Aorta (tissue), 5 donors: ENCODE measurements at places on chromosomes 1 and 21. TPM values are rescaled to one million over a fixed set of nuclear protein-coding genes. Genes with fewer than 3 reads are reported as not detected.

GPR37L1 gene
- not detected for total RNA-seq

FOXD2 gene
- total RNA-seq: 2.7 TPM

TMPRSS15 gene
- total RNA-seq: not detected

AKR7A3 gene
- total RNA-seq: 1.6 TPM

DNA sequence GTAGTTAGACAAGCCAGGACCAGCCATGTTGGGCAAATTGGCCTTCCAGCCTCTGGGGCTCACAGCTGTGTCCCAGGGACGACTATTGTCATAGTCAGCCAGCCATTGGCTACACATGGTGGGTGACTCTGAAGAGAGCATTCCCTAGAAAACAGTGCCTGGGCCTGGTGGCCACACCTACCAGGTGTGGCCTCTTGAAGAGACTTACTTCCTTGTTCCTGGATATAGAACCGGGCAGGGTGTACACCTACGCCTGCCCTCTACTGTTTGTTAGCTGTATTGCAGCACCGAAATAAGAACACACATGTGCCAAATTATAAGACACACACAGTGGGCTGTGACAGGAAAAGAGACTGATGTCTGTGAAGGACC is 134.6 kb upstream of the ARHGEF16 start:
- no peak for DNase-seq

DNA sequence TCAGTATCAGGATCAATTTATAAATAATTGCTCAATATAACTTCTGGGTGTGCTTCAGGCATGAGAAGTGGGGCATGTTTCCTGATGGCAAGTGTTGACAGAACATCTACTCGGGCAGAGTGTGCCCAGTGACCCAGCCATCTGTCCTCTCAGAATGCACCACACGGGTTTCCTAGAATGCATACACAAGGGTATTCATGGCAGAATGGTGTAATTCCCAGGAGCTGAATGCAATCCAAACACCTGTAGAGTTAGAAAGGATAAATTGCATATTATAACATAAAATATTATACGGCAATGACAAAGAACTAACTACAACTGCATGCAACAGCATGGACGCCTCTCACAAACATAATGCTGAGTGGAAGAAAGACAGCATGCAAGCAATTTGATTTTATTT is 391.9 kb downstream of the SIPA1L2 start:
- no peak for DNase-seq

- no peak for DNase-seq
Observed at GRCh38 chr21:34988625-34989024, 60.5 kb downstream of the RUNX1 start.

- DNase-seq: peak; percentile 39
Observed at GRCh38 chr1:228321435-228321834, 85.2 kb downstream of the TRIM11 start.

- no peak for DNase-seq
Observed at GRCh38 chr1:231584117-231584516, 42.5 kb upstream of the DISC1 start.

DNA sequence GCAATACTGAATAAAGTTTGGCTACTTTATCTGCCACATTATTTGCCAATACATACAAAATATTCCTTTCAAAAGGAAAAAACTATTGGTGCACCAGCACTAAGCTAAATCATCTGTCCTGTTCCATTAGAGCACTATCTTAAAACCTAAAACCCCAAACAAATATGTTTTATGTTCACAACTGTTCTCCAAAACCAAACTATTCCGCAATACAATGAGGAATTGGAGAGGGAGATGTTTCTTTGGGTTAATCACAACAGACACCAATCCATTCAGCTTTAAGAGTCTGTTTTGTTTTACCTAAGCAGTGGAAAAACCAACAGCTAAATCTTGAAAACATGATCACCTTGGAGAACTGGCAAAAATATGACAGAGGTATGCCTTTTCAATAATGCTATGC is 85.1 kb downstream of the ZNF644 start:
- DNase-seq: no peak

DNA sequence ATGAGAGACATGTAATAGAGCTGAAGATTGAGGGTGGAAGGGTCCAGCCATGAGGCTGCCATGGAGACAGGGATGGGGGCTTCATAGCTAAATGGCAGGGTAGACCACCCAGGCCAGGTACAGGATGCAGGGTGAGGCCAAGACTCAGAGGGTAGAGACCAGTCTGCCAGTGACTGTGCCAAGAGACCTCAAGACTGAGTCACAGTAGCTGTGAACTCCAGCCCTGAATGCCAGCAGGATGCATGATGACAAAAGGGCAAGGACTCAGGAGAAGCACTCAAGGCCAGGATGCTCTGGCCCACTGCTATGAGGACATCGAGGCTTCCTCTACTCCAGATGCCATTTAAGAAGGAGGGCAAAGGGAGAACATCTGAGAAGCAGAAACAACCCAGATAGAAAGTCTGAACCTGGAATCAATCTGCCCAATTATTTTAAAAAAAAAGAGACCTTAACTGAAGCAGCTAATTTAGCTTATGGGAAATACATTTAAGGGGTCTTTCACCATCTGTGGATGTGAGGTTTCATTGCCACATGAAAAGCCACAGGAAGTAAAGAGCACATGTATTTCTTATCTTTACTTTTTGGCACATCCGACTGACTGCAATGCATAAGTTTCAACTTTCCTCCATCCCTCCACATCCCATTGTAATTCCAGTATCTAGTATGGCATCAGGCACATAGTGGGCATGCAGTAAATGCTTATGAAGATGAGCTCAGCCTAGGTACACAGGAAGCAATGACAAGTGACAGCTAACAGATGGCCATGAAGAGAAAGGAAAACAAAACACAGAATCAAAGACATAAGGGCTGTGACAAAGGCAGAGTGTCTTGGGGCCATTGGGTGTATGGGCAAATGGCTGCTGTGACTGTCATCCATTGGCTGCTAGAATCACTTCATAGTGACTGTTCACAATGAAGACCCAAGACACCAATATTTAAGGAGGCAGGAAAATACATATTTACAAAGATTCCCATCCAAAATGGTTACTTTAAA is 40.2 kb downstream of the SUSD4 start:
- no peak for DNase-seq

- no peak for DNase-seq
Observed at GRCh38 chr1:115412286-115412685, 74.2 kb upstream of the NGF start.

DNA sequence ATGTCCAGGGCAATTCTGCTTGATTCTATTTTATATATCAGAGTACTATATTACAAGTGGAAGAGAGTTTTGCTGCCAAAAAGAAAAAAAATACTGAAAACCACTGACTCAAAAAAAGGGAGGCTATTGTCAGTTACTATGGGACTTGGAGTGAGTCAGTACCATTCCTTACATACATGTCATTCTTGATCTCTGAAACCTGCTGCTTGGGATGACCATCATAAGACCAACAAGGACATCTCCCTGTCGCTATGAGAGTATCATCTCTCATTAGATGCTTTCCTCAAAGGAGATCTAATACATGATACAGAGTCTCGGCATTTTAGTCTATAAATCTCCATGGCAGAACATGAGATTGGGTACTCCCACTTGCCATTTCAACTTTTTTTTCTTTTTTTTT is 11.8 kb upstream of the INPP5B start:
- DNase-seq: no peak

DNA sequence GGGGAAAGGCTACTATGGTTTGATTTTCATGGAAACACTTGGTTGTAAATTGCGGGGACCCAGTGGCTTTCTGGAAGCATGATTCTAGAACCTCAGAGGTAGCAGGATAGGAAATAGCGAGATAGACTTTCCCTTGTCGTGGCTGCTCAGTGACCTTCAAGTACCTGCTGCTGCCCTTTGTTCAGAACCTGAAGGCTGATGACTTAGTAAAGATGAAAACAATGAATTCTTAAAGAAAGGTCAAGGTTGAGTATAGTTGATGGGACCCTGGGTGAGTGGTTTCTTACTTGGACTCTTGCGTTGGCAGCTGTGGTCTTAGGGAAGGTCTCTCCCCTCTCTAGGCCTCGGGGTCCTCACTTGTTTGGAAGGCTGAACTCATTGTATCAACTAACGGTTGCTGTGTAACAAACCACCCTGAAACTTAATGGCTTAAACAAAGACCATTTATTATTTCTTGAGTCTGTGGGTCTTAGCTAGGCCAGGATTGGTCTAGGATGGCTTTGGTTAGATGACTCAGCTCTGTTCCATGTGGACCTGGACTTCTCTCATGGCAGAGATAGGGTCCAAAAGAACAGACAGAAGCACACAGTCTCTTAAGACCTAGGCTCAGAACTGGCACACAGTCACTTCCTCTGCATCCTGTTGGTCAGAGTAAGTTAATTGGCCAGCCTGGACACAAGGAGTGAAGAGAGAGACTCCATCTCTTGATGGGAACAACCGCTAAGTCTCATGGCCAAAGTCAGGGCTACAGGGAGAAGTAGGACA is 89.2 kb upstream of the SELENON start:
- no peak for DNase-seq

DNA sequence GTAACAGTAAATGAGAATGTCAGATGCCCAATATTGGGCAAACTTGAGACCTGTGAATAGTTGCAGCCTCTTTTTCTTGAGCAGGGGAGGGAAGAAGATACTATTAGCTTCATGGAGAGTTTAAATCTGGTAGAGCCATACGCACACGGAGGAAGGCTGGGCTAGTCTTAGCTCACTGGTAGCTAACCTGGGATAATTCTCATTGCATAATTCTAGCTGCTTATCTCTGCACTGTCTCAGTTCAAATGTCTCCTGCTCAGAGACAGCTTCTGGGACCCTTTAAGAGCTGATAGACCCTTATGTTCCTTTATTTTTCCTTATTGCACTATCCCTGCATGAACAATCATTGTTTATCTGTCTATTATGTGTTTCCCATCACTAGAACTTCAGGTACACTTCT is 8.4 kb downstream of the C1orf87 start:
- DNase-seq: no peak

DNA sequence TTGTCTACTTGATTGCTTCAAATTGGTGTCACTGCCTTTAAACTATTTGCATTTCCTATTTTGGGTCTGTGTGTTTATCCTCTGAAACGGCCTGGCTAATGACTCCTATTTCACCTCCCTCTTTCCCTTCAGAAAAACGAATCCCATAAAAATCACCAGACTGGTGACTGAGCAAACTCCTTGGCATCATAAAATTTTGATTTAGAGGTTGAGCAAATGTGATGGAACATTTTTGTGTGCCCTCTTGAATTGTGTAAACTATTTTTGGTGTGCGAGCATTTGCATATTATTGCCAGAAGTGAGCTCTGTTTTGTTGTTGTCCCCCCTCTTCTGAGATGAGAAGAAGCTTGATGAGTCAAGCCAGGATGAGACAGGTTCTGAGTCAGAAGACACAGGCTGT is 316.1 kb downstream of the AJAP1 start:
- no peak for DNase-seq

GRCh38 chr1:246281639-246282038 is 225.4 kb downstream of the SMYD3 start:
- DNase-seq: no peak

DNA sequence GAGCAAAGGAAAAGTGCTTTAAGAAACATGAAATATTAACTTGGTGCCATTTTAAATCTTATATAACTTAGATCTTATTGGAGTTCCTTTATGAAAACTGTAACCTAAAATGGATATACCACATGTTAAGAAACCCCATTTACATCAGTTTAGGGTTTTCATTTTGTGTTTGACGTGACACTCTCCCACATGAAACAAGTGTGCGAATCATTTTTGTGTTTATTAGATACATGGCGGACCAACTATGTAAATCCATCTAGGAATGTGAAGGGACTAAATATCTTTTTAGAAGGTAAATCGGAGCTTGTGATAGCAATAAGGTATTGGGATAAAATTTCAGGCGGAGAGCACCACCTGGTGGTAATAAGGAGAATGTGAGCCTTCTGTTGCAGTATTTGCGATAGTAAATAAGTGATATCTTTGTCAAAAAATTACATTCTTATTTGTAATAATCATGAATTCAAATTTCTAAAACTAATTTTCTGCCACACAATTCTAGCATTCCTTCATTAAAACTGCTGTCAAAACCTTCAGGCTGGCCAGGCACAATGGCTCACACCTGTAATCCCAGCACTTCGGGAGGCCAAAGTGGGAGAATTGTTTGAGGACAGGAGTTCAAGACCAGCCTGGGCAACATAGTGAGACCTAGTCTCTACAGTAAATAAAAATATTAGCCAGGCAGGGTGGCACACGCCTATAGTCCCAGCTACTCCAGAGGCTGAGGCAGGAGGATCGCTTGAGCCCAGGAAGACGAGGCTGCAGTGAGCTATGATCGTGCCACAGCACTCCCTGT is 31.3 kb downstream of the SMAP2 start:
- no peak for DNase-seq

DNA sequence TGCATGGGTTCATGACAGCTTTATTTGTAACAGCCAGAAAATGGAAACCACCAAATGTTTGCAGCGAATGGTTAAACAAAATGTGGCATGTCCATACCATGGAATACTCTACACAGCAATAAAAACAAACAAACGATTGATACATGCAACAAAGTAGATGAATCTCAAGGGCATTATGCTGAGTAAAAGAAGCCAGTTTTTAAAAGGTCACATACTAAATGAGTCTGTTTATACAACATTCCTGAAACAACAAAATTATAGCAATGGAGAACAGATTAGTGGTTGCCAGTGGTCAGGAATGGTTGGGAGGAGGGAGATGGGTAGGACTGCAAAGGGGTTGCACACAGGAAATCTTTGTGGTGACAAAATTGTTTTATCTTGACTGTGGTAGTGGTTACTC is 202.4 kb upstream of the UBE2U start:
- no peak for DNase-seq

DNA sequence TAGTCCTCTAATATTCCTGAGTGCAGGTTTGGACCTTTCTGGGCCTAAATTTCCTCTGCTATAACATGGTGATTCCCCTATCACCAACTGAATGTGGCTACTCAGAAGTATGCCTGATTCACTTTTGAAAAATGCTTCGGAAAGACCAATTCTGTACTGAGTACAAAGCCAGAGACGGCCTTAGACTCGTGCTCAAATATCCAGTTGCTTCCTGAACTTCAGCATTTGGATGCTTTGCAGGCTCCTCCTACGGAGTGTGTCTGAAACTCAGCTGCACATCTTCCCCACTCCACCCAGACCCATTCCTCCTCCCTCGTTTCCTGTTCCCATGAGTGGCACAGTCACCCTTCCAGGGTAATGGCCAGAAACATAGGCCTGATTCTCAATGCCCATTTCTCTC is 98.4 kb upstream of the GADD45A start:
- no peak for DNase-seq

GRCh38 chr1:4655674-4656532 is 1.5 kb downstream of the AJAP1 start:
- no peak for DNase-seq
